ENCODE measurements at places on chromosomes 5 and 9.

GRCh38 chr9:124854822-124855221, 1.6 kb downstream of the WDR38 start:
- DNase-seq = no peak

DNA sequence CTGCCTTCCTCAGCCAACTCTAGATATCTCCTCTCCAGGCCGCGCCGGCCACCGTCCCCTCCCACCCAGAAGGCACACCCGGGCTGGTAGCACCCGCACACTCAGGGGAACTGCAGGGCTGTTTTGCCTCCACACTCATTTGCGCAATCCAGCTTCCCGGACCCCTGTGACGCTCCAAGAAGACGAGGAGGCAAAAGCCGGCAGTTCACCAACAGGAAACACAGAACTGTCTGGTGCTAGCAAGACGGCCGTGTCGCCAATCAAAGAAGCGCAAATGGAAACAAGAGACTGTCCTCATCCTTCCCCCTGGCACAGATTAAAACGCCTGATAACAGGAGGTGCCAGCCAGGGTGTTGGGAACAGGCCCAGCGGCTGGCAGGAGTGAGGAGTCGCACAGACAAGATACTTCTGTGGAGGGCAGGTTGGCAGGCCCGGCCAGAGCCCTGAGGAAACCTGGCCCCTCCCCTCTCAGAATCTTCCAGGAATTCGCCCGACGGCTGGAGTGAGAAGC, 7.8 kb downstream of the AGPAT2 start:
- DNase-seq = no peak

- no peak for DNase-seq
Observed at GRCh38 chr5:67986761-67987160, 228.8 kb upstream of the PIK3R1 start.

DNA sequence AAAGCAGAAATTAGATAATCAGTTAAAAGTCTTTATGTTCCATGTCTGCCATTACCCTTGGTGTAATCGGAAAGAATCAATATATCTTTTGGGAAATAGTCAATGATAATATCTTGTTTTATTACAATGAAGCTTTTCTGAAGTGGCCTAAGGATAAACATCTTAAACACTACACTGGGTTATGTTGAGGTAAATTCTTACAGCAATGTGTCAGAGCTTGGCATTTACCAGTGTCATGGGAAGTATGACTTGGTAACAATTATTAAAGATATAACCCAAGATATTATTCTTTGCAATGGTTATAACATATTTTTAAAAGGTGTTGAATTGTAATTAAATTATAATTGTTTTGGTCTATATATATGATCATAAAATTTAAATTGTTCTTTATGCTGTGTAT, 84.7 kb downstream of the CFAP95 start:
- no peak for DNase-seq

GRCh38 chr9:86697999-86698398, 249.3 kb downstream of the GAS1 start:
- DNase-seq = no peak

GRCh38 chr5:131355971-131356528, 92.2 kb downstream of the CDC42SE2 start:
- DNase-seq = no peak

DNA sequence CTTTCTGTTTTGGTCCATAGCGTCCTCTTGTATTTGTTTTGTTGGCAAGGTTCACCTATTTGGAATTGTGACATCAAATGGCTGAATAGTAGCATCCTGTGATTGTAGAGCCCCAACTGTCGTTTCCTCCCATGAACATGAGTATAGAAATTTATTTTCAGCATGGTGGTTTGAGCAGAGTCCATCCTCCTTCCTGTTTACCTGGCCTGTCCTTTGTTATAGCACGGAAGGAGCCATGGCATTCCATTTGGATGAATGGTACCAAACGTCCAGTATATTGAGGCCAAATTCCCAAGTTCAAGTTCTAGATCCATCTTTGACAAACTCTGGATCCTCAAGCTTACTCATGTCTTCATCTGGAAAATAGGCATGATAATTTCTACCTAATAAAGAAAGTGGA, 16.8 kb downstream of the RASGRF2 start:
- DNase-seq = no peak

- DNase-seq = no peak
Observed at GRCh38 chr9:77440057-77440456, 208.1 kb downstream of the GNA14 start.

DNA sequence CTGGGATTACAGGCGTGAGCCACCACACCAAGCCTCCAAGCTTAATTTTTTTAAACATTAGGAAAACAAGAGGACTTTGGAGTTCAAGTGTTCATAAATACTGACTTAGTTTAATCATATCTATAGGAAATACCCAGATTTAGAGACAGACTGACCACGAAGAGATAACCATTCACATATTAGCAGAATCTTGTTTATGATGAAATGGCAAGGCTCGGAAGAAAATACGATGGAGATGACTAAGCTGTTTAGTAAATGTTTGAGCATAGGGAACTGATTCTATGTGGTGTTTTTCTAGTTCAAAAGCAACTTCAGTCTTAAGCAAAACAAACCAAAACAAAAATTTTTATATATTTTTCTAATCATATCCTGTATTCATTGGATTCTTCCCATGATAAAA, 13.5 kb upstream of the TUSC1 start:
- no peak for DNase-seq

GRCh38 chr5:141440341-141440740, 10.0 kb downstream of the PCDHGA12 start:
- DNase-seq = no peak

DNA sequence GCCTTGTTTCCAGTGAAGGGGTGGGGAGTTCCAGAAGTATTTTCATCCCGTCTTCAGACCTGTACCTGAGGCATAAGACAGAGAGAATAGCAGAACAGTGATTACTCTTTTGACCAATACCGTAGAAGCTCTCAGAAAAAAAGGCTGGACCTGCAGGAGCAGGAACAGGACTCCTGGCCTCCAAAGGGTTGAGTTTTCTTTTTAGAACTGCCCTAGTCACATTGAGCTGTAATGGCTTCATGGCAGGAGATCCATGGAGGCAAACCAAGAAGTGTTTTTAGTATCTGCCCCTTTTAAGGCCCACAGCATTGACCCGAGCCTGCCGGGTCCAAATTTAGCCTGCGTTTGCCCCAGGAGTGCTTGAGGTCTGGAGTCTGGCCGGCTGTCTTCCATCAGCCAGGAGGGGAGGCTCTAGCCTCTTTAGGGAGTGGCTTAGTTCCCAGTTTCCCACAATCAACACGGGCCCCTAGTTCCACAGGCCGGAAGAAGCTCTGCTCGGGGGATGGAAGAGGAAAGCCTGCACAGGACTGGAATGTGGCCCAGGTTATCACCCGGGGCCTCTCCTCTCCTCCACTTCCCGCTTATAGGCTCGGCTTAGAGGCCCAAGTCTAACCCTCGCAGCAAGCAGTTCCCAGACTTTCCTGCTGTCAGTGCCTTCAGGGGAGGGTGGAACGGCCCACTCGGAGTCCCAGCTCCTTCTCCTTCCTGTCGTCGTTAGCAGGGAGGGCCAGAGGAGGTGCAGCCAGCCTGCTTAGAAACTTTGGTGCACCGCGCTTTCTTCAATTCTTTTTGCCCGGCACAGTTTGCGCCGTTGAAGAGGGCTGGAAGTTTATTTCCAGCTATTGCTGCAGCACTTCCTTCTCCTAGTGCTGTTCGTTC, 80.7 kb downstream of the C9orf152 start:
- no peak for DNase-seq

GRCh38 chr5:132589467-132589866, 32.7 kb downstream of the RAD50 start:
- no peak for DNase-seq

DNA sequence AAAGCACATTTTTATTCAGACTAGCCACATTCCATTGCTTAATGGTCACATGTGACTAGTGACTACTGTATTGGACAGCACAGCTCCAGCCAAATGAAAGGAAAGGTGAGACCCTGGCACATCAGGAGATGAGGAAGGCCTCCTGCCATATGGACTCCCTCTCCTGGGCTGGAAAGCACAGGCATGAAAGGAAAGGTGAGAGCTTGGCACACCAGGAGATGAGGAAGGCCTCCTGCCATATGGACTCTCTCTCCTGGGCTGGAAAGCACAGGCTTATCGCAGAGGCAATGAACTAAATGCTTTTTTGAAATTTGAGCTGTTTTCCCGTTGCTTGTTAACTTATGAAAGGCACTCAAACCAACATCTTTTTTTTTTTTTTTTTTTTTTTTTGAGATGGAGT, 144.8 kb upstream of the SLC12A2 start:
- no peak for DNase-seq

- DNase-seq = peak; percentile 82
Observed at GRCh38 chr5:176653401-176654385, 6.4 kb downstream of the TSPAN17 start.

DNA sequence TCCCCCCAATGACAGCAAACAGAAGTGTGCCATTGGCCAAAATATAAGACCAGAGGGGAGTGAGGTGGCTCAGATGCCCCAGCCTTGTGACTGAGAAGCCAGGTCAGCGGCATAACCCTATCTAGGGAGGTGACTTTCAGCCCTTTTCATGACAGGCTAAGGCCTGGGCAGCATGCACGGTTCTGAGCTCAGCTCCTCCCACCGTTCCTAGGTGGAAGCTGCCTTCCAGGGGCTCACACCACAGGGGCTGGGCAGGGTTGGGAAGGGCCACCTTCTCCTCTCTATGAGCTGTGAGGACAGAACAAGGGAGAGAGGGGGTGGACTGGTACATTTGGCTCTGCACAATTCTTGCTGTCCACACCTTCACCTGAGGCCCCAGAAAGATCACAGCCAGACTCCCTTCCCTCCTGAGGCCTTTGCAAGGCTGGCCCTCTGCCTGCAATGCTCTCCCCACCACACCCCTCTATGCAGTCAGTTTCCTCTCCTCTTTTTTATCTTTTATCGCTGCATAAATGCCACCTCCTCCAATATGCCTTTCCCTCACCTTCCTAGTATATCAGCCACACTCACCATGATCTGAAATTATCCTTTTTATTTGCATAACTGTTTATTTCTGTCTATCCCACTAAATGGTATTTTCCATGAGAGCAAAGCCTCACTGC, 5.1 kb upstream of the EGR1 start:
- no peak for DNase-seq

DNA sequence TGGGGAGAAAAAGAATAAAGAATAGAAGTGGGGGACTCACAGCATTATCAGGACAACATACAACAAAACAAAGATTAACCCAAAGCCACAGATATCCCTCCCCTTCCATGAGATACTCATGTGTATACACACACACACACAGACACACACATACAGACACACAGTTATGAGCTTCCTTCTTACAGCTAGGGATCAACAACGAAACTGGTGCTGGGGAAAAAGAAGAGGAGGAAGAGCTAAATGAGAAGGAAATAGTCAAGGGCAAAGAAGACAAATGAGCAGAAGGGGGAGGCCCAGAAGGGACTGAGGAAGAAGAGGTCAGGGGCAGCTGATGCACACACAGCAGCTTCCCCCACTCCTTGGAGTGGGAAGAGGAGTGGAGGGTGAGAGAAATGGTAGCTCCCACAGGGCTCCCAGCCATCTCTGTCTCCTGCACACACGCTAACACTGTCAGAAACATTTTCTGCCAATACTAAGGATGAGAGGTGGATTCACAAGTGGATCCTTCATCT, 66.2 kb downstream of the SIL1 start:
- DNase-seq = no peak

DNA sequence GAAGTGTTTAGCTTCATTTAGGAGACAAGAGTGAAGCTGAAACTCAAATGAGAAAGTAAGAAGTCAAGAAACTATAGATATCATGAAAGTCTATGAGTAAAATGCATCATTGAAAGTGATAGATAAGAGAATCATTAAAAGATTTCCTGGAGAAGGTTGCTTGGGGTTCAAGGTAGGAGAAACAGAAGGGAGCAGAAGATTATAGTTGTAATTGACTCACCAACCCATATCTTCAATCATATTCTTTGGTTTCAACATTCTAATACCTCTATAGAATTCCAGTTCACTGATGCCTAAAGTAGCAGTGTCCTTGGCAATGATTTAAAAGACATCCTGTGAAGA, 365.7 kb upstream of the RIOK2 start:
- DNase-seq = no peak

- no peak for DNase-seq
Observed at GRCh38 chr9:126147936-126148870, 178.4 kb upstream of the MVB12B start.

DNA sequence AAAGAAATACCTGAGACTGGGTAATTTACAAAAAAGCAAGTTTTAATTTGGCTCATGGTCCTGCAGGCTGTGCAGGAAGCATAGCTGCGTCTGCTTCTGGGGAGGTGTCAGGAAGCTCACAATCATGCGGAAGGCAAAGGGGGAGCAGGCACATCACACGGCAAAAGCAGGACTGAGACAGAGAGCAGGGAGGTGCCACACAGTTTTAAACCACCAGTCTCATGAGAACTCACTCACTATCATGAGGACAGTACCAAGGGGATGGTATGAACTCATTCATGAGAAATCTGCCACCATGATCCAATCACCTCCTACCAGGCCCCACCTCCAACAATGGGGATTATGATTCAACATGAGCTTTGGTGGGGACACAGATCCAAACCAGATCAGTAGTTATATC, 96.2 kb downstream of the OSTF1 start:
- DNase-seq = no peak

- DNase-seq = no peak
Observed at GRCh38 chr9:88531920-88532698, 2.9 kb upstream of the NXNL2 start.

DNA sequence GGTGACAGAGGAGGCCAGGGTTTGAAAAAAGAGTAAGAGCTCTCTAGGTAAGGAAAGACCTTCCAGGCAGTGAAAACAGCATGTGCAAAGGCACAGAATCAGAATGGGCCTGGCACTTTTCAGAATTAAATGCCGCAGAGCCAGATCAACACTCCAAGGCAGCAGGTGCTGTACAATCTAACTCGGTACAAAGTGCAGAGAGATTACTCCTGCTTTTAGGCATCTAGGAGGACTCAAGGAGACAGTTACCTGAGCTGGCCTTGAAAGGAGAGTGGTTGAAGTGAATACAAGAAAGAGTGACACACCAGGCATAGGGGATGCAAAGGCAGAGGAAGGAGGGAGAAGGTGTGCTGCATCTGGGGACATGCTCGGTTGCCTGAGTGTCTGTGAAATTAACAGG, 21.5 kb downstream of the HRH2 start:
- DNase-seq = no peak

GRCh38 chr5:404666-405241, 38.2 kb upstream of the EXOC3 start:
- no peak for DNase-seq

DNA sequence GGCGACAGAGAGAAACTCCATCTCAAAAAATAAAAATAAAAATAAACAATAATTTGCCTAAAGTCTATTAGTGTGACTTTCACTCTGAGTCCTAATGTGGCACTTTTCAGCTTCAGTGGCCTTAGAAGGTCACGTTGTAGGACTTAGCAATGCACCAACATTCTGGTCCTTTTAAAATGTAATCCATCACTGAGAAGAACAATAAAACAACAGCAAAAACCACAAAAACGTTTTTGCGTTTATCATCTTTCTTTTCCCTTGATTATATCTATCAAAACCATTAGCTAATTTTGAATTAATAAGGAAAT, 190.1 kb upstream of the ZNF608 start:
- DNase-seq = no peak

- DNase-seq = no peak
Observed at GRCh38 chr5:95063492-95063891, 221.4 kb downstream of the MCTP1 start.

- DNase-seq = no peak
Observed at GRCh38 chr5:121399879-121400278, 451.8 kb upstream of the FTMT start.

GRCh38 chr9:74348777-74349176, 148.4 kb upstream of the RORB start:
- DNase-seq = no peak
